CD8-positive, alpha-beta T cell (primary cell): ENCODE measurements at places on chromosomes 6 and 20.

- no peak for DNase-seq
Measured at GRCh38 chr20:37288091-37288490, 1.4 kb upstream of the MANBAL start.

DNA sequence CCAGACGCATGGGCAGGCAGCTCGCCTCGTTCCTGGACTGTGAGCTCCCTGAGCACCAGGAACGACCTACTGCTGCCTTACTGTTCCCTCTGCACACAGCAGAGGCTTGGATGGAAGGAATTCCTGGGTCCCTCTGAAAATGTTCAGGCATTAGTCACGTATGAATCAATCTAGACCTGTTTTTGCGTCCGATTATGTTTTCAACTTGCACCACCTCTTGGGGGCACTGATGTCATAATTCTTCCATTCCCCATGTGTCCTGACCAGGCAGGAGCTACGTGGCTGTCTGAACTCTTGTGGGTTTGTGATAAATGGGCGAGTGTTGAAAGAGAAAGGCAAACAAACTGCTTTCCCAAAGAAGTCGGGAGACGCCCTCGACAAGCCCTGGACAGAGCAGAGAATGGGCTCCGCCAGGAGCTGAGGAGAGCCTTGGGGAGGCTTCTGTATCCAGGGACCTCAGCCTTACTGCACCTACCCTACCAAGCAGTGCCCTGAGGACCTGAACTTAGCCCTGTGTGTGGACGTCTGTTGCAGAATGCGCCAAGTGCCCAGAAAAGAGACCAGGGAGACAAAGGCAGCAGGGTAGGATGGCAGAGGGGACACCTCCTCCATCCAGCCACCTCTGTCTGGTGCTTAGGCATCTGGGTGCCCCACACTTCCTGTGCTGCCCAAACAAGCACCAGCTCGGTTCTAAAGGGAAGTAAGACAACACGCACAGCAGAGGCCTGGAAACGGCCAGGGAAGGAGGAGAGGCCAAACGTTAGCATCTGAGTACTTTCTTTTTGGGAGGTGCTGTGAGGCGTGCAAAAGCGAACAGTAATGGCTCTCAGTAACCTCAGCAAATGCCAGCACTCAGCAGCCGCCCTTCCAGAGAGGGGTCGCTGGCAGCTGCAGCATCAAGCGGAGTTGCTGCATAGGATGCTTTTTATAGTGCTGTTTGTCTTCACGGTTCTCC is 124.2 kb downstream of the LY86 start:
- DNase-seq, result no peak

DNA sequence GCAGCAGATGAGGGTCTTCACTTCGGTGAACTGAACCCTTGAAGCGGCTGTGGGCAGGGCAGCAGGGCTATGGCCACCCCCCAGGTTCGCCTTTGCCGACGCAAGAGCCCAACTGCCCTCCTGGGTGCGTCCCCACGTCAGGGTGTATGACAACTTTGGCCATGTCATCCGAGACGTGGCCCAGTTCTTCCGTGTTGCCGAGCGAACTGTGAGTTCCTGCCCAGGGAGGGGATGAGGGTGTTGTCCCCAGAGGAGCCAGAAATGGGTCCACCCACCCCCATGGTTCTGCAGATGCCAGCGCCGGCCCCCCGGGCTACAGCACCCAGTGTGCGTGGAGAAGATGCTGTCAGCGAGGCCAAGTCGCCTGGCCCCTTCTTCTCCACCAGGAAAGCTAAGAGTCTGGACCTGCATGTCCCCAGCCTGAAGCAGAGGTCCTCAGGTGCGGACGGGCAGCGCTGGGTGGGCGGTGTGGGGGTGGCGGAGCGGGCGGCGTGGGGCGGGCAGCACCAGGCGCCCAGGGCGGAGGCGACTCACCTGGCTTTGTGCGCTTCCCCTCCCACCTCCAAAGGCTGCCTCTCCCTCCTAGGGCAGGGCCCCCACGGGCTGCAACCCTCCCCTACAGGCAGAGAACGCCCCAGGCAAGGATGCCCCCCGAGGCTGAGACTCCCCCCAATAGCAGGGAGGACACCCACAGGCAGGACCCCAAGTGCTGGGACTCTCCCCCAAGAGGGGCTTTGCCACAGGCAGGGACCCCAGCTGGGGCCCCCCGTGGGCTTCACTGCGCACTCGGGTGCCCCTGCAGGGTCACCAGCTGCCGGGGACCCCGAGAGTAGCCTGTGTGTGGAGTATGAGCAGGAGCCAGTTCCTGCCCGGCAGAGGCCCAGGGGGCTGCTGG is 6.2 kb upstream of the TNFRSF6B start:
- DNase-seq, result no peak

GRCh38 chr6:110295451-110296165 is 62.5 kb downstream of the METTL24 start:
- no peak for DNase-seq

DNA sequence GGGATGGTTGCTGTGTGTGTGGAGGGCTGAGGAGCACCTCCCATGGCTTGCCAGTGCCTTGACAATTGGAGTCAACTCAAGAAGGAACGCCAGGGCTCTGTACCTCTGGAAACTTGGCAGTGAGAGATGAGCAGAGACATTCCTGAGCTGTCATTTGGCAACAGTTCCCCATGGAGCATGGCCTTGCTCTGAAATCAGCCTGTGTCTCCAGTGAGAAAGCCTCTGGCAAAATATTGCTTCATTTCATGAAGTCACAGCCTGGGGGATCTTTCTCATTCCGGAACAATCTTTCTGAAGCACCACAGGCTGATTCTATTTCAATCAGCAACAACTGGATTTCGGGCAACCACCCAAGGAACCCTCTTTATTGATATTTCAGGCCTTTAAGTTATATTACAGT is 52.2 kb upstream of the FNDC1 start:
- no peak for DNase-seq

- no peak for DNase-seq
Measured at GRCh38 chr6:154962753-154963152, 32.4 kb upstream of the TIAM2 start.

- DNase-seq, result no peak
Measured at GRCh38 chr6:9697263-9697931, 717.5 kb downstream of the TFAP2A start.

DNA sequence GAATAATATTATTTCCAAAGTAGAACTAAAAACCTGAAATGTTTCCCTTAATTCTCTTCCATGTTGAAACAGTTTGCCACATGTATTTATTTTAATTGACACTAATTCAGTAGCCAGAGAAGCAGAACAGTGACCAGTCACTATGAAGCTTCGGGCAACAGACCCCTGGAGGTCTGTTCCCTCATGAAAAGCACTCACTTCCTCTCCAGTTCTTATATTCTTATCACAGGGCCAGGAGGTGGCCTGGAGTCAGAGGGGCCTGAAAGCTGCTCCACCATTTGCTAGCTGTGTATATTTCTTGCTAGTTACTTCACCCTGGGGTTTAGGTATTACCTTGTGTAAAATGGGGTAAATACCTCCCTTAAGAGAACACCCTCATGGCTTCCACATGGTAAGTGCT is 49.1 kb downstream of the MAP7 start:
- no peak for DNase-seq
